ENCODE measurements at places on chromosomes 3 and 15. TPM values are rescaled to one million over a fixed set of nuclear protein-coding genes. Genes with fewer than 3 reads are reported as not detected.

- no peak for DNase-seq
Measured at GRCh38 chr3:141690431-141691072, 47.5 kb upstream of the RNF7 start.

- DNase-seq, result no peak
Measured at GRCh38 chr15:50893976-50894375, 14.5 kb upstream of the AP4E1 start.

DNA sequence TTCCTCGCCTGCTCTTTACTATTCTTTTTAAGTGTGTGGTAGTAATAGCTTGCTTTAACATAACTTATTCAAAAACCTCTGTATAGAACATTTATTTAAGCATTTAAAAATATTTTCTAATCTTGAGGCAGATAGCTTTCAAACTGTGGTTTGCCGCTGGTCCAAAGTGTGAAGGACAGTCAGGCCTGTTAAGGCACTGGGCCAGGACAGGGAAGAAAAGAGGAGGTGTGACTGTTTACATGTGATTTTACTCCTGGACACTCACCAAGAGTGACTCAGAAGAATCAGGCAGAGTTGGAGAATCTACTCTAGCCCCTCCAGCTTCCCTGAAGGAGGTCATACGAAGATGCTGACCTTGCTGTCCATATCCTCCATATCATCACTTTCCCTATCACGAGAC is 44.7 kb downstream of the CEP152 start:
- no peak for DNase-seq

- DNase-seq, result no peak
Measured at GRCh38 chr3:147008886-147009285, 397.5 kb downstream of the ZIC4 start.

DNA sequence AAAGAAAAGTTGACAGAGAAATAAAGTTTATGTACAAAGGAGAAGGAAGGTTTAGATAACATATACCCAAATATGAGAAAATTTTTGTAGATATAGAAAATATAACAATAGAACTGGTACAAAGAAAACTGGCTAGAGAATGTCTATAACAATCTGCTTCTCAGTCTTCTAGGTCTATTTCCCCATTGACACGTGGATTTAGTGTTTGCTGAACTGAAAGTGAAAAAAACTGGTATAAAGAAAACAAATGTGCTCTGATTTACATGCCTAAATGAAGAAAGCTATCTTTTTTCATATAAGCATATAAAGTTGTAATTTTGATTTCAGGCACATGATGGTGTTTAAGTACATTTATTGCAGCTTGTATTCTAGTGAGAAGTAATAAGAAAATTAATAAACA is 9.8 kb downstream of the KCNMB2 start:
- DNase-seq, result no peak

GRCh38 chr15:58336161-58336560 is 95.6 kb upstream of the LIPC start:
- DNase-seq, result no peak

GRCh38 chr15:75045332-75046015 is 22.1 kb downstream of the PPCDC start:
- no peak for DNase-seq

DNA sequence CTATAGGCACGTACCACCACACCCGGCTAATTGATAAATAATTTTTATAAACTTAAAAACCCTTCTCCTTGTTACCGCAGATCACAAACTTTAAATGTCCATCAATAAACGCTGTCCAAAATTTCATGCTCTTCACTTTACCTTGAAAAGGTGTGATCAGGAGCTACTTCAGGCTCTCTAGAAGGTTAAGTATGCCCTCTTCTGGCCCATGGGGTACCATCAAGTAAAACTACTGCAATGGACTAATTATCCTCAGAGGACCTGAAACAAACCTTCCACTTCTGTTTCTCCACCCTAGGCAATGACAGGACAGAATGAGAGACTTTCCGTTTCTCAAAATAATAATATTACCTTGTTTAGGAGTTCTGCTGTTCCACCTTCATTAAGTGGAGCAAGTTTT is 9.2 kb downstream of the LZTFL1 start:
- DNase-seq, result peak; percentile 58

- no peak for DNase-seq
Measured at GRCh38 chr15:37038716-37039106, 61.6 kb downstream of the MEIS2 start.

GRCh38 chr3:4409415-4409814 is 57.7 kb downstream of the SUMF1 start:
- no peak for DNase-seq

- no peak for DNase-seq
Measured at GRCh38 chr15:77759896-77760592, 127.3 kb upstream of the LINGO1 start.

- peak; percentile 59 for DNase-seq
Measured at GRCh38 chr3:101940521-101941317, 91.4 kb downstream of the NFKBIZ start.

GRCh38 chr3:183193762-183194689 is 31.5 kb upstream of the LAMP3 start:
- DNase-seq, result no peak

DNA sequence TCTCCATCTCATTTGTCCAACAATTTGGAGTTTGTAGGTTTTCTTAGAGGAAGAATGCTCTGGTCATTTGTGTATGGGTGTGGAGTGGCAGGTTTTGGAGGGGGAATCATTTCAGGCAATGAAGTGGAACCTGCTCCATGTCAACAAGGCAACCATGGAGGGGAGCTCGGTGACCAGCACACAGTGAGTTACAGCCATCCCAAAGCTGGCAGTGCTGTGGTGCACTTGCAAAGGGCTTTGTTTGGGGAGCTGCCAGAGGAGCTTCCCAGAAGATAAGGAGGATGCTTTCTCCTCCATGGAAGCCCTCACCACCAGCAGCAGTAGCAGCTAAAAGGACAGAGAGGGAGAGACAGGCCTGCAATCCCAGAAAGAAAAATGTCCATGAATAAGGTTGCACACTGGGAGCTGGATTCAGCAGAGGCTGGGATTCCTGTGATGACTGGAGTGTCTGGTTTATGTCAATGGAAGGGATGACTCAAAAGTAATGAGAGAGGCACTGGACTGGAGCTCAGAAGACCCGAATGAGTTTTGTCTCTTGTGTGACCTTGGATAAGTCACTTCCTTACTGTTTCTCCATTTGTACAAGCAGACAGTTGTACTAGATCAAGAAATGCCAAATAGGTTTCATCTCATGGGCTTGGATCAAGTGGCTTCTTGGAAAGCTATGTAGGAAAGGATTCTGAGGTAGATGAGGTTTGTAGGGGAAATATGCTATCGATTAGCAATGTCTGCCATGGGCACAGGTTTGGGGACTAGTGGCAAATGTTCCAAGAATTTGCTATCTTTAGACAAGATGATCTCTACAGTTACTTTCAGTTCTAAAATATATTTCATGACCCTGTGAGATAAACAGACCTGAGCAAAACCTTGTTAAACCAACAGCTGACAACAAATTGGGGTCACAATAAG is 27.2 kb upstream of the UBE2Q2 start:
- no peak for DNase-seq

- peak; percentile 79 for DNase-seq
Measured at GRCh38 chr15:82648257-82649103, 1.3 kb upstream of the CPEB1 start.

DNA sequence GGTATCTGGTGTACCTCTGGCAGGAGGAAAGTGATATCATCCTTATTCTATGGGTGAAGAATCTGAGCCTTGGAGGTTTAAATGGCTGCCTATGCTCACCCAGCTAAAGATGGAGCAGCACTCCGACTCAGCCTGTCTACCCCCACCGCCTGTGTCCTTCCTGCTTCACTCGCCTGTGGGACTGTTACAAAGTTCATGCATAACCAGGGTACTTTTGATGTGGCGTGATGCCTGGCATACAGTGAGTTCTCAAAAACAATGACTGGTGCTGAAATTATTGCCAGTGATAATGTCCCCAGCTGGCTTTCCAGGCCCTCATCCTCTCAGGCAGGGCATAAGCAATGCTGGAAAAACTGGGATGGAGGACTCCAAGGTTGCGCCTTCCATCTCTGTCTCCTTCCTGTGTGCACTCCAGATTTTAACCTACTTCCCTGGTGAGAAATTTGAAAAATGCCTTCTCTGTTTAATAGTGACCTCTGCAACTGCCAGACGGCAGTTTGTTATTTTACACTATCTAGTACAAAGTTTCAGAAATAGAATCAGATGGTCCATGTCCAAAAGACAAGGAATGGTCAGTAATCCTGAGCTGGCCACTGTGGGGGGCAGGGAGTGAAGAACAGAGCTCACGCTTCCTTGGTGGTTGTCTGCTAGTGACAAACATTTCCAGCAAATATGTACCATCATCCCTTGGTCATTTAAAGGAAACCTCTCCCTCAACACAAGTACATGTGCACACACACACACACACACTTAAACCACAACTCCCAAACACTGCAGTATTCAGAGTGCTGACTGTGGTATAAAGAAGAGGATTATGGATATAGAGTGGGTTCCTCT is 86.5 kb upstream of the NMNAT3 start:
- DNase-seq, result no peak

GRCh38 chr3:112619295-112619694 is 21.6 kb downstream of the CCDC80 start:
- DNase-seq, result no peak

- DNase-seq, result peak; percentile 90
Measured at GRCh38 chr3:150737874-150738679, 24.9 kb downstream of the SIAH2 start.

DNA sequence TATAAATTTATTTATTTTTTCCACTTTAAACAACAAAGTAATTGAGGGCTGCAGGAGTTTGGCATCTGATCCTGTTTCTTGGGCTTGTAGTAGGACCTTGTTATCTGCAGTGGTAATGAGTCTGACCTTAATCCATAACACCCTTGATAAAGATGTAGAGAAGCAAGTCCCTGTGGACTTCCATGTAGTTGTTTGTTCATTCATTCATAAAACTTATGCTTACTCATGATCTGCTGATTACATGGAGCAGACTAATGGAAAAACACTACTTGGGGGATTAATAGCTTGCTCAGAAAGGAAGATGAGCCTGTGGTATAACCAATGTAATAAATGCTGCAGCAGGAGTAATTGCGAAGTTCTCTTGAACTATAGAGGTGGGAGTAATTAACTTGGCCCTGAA is 271.5 kb upstream of the TBL1XR1 start:
- DNase-seq, result no peak

DNA sequence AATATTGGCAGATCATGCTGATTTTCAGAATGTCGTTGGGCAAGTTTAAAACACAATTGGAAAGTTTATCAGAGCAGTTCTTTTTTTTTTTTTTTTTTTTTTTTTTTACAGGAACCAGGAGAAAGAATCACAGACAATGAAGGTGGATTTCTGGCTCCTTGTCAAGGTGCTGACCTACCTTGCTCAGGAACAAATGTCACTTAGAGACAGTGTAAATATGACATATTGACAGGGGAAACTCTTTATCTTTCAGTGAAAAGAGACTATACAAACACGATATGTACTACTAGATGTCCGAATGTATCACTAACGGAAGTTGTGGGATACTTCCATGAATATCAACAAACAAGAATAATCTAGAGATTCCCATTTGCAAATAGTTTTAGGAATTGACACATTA is 237.3 kb downstream of the FMN1 start:
- DNase-seq, result no peak

DNA sequence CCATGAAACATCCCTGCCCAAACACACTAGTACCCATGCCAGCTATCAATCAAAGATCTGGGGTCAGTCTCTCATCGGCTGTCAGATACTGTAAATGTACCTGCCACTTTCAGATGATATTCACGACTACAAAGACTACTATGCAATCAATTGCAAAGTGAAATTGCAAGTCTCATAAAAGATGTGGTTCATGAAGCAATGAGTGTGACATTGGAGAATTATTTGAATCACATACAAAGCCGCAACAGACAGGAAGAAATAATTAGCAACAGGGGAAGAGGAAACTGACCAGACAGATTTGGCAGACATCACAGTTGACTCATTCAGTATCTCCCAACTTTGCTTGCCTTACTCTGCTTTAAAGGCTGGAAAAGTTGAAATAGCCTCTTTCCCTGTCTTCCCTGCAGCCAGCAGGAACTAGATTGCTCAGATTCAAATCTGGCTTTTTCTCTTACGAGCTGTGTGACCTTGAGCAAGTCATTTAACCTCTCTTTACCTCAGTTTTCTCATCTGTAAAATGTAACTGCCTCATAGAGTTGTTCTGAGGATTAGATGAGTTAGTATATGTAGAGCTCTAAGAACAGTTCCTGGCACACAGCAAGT is 95.7 kb upstream of the C3orf80 start:
- no peak for DNase-seq

GRCh38 chr3:9102240-9102981 is 139.1 kb upstream of the RAD18 start:
- DNase-seq, result peak; percentile 88

DNA sequence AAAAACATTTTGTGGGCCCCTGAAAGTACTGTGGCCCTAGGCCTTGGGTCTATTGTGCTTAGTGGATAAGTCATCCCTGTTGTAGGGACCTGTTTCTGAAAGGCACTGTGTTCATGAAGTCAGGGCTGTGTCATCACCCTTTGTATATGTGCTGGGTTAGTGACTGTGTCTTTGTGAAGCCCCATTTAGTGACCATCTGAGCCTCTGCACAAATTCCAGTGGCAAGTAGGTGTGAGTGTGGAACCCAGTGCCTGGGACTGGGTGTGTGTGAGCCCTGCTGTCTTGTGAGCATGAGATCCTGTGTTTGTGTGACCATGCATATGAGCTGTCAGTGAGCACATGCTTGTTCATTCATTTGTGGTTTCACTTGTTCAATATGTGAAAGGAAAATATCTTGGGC is 1.2 kb upstream of the HYAL1 start:
- peak; percentile 29 for DNase-seq

GRCh38 chr15:44535523-44536301 is 1.2 kb upstream of the EIF3J start:
- DNase-seq, result peak; percentile 72

DNA sequence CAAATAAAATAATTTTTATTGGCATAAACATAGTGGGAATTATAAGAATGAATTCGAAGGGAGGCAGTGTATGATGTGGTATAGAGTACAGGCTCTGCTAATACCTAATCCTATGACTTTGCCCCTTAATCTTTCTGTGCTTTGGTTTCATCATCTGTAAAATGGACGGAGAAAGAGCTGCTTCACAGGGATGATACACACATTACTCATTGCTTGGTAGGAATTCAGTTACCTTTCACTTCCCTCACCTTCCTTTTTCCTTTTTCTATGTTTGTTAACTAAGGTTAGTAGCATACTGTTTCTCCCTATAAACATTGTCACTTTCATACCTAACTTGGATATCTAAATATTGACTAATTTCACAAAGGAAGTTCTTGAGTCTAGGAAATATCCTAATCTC is 36.2 kb downstream of the LEKR1 start:
- no peak for DNase-seq

SLC12A1 gene
- total RNA-seq, result not detected

TMEM266 gene
- 2.2 TPM for total RNA-seq

PLA2G4D gene
- total RNA-seq, result not detected

PTX3 gene
- total RNA-seq, result 2.5 TPM

SIDT1 gene
- not detected for total RNA-seq

SOX14 gene
- total RNA-seq, result 0.11 TPM

RPS17 gene
- 1,845 TPM for total RNA-seq

CAV3 gene
- total RNA-seq, result not detected

CPNE4 gene
- 2.0 TPM for total RNA-seq

GRK7 gene
- not detected for total RNA-seq

GOLGA6L7 gene
- not detected for total RNA-seq

CPNE9 gene
- 0.66 TPM for total RNA-seq

All from endodermal cell (in vitro differentiated cells).